Stimulated activated CD8-positive, alpha-beta memory T cell treated with anti-CD3 and anti-CD28 coated beads, Interleukin-2, amount 100 ng/mL, for 48 hours (primary cell): ENCODE measurements at places on chromosomes 4 and X.

GRCh38 chr4:8201321-8201781 is 2.3 kb downstream of the SH3TC1 start:
- DNase-seq: peak; percentile 22

DNA sequence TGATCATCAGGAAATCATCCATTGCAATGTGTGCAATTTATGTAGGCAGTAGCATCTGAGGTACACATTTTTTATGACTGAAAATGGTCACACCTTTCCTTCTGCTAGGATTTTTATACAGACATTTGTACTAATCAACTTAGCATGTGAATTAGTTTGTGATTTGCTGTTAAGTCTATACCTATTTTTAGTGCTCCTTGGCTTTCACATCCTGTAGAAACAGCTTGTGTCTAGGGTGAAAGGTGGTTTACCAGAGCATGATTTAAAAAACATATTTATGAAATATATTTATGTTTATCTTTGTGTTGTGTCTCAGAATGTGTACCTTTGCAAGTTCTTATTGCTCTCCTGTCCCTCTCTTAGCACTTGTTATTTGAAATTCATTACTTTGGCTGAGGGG is 916.0 kb downstream of the TECRL start:
- no peak for DNase-seq

DNA sequence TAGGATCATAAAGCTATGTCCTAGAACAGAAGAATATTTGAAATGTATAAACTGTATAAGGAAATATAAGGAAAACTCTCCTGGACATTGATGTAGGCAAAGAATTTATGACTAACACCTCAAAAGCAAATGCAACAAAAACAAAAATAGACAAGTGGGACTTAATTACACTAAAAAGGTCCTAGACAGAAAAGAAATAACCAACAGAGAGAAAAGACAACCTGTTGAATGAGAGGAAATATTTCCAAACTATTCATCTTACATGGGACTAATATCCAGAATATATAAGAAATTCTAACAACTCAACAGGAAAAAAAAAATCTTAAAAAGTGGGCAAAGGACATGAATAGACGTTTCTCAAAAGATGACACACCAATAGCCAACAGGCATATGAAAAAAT is 54.4 kb upstream of the PRDX4 start:
- DNase-seq: no peak

- DNase-seq: no peak
Observed at GRCh38 chr4:120658772-120659171, 263.8 kb downstream of the PRDM5 start.

GRCh38 chr4:103422467-103423219 is 224.5 kb upstream of the CENPE start:
- no peak for DNase-seq

DNA sequence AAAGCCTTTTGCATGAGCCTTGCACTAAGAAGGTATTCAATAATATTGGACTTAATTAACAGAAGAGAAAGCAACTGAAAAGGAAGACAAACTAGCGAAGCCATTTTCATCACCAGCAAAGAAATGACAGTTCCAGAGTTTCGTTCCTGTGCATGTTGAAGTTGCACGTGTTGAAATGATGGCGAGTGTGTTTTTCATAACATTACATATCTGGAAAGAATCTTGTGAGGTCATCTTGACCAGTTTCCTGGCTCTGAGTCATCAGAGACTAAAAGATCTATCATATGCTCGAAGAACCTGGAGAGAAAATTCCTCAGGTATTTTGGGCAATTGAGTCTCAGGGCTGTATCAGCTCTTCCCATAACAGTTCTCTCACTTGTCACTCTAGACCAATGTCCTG is 106.2 kb upstream of the MAML3 start:
- no peak for DNase-seq

- DNase-seq: no peak
Observed at GRCh38 chrX:110123331-110123782, 120.4 kb downstream of the TMEM164 start.

GRCh38 chr4:119653990-119654389 is 25.4 kb upstream of the PDE5A start:
- no peak for DNase-seq

- no peak for DNase-seq
Observed at GRCh38 chr4:118284169-118284568, 68.6 kb downstream of the PRSS12 start.

GRCh38 chr4:139299536-139299935 is 1.8 kb upstream of the NAA15 start:
- DNase-seq: no peak

GRCh38 chrX:68132749-68133148 is 300.5 kb downstream of the OPHN1 start:
- no peak for DNase-seq

DNA sequence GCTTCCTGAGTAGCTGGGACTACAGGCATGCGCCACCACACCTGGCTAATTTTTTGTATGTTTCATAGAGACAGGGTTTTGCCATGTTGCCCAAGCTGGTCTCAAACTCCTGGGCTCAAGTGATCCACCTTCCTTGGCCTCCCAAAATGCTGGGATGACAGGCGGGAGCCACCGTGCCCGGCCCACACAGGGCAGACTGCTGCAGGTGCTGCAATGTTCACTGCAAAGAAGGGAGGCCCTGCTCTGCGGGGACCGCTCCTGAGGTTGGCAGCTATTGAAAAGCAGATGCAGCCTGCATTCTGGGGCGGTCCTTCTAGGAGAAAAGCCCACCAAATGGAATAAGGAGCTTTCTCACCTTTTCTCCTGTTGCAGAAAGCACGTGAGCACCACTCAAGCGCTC is 5.0 kb downstream of the ARSD start:
- DNase-seq: no peak

DNA sequence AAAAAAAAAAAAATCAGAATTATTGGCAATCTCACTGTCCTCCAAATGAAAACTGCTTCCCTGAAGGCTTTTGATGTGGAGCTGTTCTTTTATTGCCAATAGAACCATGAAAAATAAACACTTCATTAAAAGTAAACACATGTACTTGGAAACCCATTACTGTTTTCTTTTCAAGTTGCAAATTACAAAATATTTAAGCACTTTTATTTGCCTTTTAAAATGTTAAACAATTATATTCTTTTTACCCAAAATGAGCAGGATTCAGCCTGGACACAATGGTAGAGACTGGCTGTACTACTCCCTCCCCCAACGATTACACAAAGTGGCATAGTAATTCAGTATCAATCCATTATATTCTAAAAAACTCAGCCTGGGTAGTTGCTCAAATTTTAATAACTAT is 60.9 kb downstream of the SH2D1A start:
- DNase-seq: no peak

DNA sequence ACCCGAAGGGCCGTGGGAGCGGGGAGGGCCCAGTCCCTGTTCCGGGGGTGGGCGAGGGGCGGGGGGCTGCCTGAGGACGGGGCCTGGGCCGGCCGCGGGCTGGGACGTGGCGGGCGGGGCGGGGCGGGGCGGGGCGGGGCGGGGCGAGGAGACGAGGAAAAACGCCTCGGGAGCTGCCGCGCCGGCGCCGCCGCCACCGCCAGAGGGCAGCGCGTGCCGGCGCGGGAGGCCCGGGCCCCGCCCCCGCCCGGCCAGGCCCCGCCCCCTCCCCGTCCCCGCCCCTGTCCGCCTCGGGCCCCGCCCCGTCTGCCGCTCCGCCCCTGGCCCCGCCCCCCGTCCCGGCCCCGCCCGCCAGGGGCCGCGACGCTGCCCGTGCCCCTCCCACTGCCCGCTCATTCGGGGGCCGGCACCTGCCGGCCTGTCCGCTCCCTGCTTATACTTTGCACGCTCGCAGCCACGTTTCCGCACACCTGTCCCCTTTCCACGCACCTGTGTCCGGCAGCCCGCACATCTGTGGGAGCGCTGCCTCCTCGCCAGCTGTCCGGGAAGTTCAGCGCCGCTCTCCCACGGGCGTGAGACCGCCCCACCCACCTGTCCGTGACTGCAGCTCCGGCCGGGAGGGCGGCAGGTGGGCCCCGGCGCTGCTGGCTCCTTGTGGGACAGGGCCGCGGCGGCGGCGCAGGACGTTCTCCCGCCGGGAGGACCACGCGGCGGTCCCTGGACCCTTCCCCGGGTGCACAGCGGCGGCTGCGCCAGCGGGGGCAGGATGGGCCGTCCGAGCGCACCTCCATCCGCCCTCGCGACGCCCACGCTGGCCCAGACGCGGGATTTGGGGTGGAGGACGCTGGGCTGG is 1.7 kb upstream of the FGFRL1 start:
- DNase-seq: peak; percentile 60

- no peak for DNase-seq
Observed at GRCh38 chrX:116277351-116278225, 107.0 kb downstream of the AGTR2 start.

DNA sequence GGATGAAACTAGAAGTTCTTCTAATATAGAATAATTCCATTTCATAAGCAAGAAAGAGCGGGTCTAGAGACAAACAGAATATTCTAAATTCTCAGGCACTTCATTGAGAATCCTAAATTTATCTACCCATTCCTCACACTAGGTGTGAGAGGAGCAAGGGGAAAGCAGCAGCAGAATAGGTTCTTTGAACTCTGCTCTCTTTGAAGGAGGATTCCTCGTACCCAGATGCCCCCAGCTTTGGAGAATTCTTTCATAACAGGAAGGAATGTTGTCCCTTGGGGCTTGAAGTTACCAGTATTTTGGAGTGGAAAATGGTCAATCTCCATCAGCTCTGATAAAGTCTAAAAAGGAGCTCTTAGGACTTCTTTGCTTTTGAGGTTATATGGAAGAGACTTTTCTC is 59.7 kb upstream of the RASGEF1B start:
- no peak for DNase-seq

DNA sequence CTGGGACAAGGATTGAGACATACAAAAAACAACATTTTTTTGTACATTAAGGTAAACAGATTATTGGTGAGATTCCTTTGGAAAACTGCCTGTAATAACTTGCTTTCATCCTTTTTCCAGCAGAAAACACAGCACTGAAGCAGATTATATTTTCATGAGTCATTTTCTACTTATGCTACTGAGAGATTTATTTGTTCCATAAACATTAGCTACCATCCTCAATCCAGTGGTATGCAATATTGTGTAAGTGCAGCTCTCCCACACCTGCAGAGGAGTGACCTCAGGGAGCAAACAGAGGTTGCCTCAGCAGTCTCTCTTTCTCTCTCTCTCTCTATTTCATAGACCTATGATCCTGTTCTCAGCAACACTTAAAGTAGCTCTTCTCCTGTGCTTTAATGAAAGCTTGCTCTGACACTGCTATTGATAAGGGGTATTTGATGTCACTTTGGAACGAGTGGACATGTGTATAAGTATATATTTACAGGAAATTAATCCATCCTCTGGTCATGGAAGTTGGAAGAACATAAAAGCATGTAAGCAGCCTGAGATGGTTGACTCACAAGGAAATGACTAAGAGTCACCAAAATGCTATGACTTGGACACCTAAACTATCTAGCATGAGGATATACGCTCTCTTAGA is 163.7 kb upstream of the SPANXC start:
- no peak for DNase-seq

- DNase-seq: no peak
Observed at GRCh38 chr4:20676501-20677197, 23.6 kb upstream of the PACRGL start.

DNA sequence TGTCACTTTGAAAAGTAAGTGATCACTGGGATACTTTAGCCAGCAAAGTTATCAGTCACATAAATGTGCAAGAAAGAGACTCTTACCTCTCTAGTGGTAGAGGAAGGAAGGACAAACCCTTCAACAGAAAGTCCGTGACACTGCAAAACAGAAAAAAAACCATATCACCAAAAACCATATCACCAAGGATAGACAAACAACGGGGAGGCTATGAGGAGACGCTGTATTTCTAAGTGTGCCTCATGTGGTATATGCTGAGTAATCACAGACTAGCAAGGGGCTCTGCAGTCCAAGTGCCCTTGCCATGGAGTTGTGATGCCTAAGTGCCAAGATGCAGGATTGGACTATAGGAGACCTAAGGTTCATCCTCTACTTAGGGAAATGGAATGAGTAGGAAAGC is 11.5 kb upstream of the HDAC8 start:
- DNase-seq: no peak

DNA sequence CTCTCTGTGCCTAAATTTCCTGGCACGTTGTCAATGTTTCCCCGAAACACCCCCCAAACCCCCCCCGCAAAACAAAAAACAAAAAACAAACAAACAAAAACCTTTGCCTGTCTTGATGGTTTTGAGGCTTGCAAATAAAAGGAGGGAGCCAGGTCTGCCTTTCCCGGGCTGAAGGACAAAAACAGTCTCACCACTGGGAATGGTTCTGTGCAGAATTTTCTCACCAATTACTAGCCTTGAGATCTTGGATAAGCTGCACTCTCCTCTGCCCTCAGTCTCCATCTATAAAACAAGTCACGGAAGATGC is 15.5 kb downstream of the NKX3-2 start:
- DNase-seq: no peak

DNA sequence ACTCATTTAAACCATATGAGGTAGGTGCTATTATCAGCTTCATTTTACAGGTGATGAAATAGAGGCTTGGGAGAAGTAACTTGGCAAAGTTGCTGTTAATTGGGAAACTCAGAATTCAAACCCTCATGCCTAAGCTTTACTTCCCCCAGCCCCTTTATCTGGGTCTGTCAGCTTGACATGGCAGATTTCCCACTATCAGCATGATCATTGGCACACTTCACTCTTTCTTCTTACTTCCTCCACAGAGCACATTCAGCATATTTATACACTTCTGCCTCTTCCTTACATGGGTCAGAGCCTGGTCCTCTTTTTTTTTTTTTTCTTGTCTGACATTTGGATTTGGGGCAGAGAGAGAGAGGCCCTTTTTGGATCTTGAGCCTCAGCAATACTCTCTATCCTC is 56.5 kb upstream of the ARX start:
- no peak for DNase-seq

GRCh38 chr4:183506389-183506735 is 1.5 kb downstream of the ING2 start:
- no peak for DNase-seq

DNA sequence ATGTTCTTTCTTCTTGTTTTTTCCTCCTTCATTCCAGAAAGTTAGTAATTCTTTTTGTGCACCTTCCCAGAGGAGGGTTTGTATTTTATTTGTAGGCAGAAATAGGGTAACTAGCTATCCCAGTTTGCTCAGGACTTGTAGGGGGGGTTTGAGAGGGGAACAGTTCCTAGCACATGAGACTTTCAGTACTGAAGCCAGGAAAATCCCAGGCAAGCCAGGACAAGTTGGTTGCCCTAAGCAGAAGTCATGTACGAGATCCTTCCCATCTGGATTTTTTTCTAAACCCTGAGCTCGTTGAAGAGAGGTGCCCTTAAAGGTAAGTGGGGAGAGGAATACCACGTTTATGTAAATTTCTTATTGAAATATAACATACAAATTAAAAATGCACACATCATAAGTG is 15.6 kb upstream of the TAB3 start:
- DNase-seq: no peak

DNA sequence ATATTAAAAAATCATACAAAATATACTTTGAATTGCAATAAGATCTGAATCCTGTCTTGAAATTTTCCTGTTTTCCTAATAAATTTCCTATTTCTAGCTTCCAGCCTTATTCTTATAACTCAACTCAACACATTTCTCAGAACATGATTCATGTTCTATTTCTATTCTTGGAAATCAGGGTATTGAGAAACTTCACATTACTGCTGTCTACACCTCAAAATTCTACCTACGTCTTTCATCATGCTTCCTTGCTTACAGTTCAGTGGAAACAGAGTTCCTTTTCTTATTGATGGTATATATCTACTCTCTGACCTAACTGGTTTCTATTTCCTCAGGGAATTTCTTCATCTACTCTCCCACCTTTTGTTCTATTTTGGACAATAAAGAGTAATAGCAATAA is 2139.0 kb downstream of the ARAP2 start:
- DNase-seq: no peak
